ENCODE measurements at places on chromosomes 1 and 21.

GRCh38 chr1:19087737-19088594, 122.1 kb downstream of the UBR4 start:
- no peak for DNase-seq

DNA sequence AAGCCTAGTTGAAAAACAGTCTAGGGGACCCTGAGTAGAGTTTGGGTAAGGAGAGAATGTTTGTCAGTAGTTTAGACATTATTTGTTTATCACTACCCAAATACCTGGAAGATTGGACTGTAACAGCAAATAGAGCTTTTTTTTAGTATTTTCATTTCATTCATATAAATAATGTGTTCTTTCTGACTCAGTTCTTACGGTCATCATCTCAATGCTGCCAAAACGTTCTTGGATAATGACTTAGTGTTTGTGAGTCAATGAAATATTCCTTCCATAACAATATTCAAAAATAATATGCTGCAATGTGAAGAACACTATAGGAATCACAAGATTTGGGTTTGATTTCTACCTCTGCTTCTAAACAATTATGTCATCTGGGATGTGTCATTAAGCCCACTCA, 400.0 kb upstream of the PKN2 start:
- DNase-seq: no peak

DNA sequence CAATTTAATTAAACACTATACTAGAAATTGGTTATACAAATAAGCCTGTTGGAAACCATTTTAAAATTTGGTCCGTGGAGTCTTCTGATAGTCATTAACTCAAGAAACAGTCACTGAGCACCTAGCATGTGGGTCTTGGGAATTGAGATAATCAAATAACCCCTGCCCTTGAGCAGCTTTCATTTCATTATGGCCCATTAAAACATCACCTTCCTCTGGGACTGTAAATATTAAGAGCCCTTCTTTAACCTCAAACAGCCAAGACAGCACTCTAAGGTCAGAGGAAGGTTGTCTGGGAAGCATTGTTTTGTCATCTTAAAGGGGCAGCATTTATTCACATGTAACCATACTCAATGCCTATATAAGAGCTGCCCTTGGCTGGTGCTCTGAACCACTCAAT, 610.3 kb upstream of the USP24 start:
- DNase-seq: no peak

DNA sequence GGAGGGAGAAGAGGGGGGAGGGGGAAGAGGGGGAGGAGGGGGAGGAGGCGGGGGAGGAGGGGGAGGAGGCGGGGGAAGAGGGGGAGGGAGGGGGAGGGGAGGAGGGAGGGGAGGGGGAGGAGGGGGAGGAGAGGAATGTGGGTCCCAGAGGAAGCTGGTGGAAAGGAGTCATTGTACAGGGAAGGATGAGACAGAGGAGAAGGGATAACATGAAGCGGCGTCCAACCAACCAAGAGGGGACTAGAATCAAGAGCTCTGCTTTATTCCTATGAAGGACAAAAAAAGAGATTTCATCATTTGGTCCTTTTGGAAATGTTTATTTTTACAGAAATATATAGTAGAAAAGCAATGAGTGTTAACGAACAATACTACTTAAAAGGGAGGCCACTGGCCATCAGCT, 24.5 kb downstream of the COA6 start:
- no peak for DNase-seq

DNA sequence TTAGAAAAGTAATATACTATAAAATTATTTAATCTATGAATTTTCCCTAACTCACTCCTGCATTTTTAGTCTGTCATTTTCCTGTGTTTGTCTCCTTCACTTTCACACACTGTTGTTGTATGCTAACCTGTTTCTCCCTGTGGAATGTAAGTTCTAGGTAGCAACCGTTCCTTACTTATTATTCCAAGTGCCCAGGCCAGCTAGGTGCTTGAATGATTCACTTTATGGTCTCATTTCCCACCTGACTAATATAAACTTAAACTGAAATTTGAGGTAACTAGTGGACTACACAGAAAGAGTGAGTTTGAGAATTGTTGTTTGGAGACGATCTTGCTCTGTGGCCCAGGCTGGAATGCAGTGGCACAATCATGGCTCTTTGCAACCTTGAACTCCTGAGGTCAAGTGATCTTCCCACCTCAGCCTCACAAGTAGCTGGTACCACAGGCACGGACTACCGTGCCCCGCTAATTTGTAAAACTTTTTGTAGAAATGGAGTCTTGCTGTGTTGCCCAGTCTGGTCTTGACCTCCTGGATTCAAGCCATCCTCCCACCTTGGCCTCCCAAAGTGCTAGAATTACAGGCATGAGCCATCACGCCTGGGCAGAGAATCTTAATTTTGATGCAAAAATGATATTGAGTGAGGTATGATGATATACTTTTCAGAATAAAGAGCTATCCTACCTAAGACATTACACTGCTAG, 1.9 kb downstream of the ZYG11B start:
- no peak for DNase-seq

DNA sequence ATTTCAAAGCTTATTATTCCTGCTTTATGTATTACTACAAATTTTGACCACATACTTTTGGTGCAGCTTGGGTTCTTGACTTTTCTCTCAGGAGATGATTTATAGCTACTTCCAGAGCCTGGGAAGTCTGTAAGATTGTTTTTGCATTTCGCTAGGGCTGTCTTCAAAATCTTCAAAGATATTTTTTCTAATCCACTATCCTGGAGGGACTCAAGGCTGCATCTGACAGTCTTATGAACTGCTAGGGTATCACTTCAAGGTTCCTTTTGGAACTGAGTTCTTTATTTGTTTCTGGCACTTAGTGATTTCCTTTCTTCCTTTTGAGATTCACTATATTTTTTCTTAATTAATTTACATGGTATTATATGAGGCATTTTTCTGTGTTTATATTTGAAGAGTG, 90.0 kb upstream of the LYPLAL1 start:
- DNase-seq: no peak

GRCh38 chr1:31753707-31754349, 10.3 kb downstream of the ADGRB2 start:
- no peak for DNase-seq

DNA sequence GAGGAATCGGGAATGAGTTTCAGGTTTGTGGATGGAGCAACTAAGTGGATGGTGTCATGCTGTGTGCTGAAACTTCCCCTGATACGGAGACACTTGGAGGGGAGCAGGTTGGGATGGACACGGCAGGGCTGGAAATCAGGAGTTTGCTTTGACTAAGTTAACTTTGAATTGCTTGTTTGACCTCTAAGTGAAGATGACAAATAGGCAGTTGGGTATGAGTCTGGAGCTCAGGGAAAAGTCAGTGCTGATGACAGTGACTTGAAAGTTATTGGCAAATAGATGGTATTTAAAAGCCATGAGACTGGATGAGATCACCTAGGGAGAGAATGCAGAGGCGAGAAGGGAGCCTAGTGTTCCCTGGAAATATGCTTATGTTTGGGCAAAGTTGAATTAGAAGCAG, 12.8 kb upstream of the ZSCAN20 start:
- DNase-seq: no peak

DNA sequence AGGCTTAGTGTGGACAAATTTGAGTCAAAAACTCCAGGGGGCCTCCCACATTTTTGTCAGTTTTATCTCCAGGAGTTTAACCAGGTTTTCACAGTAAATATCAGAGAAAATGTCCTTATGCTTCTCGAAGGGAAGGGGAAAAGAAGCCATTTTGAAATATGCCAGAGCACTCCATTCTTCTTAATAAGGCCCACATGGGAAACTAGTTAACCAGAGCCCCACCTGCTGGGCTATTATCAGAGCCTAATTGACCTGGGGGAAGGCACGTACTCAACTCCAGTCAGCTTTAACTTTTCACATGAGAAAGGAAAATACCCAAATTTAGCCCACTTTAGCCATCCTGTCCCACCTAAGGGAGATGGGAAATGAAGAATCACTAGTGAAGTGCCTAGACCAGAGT, 296.3 kb downstream of the PTBP2 start:
- DNase-seq: no peak

GRCh38 chr1:67004176-67004575, 49.8 kb downstream of the SLC35D1 start:
- no peak for DNase-seq

GRCh38 chr1:231971397-231972110, 345.0 kb downstream of the DISC1 start:
- no peak for DNase-seq

- no peak for DNase-seq
These were observed 4.3 kb downstream of the SLC9A1 start for GRCh38 chr1:27150641-27151040.

DNA sequence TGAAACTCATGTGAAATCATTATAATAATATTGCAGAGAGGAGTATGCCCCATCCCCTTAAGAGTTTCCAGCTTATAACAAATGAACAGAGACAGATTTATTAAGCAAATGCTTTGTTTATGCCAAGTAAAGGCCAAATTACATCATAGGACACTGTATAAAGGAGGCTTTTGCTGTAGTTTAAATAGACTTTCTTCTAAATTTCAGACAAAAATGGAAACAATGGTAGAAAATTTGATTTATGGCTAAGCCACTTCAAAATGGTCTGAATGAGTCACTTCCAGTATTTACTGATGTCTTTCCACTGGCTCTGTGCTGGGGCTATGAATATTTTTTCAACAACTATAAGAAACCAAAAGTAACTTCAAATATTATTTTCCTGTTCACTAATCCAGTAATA, 81.1 kb upstream of the ST6GALNAC5 start:
- no peak for DNase-seq
